Renal pelvis (tissue), 12 donors: ENCODE measurements at places on chromosomes 5 and 9.
A peak's percentile ranks its signal among the peaks of the same experiment; 100 is the strongest.

GRCh38 chr5:128513806-128514205 lies 24.2 kb downstream of the FBN2 start:
- no peak for DNase-seq

DNA sequence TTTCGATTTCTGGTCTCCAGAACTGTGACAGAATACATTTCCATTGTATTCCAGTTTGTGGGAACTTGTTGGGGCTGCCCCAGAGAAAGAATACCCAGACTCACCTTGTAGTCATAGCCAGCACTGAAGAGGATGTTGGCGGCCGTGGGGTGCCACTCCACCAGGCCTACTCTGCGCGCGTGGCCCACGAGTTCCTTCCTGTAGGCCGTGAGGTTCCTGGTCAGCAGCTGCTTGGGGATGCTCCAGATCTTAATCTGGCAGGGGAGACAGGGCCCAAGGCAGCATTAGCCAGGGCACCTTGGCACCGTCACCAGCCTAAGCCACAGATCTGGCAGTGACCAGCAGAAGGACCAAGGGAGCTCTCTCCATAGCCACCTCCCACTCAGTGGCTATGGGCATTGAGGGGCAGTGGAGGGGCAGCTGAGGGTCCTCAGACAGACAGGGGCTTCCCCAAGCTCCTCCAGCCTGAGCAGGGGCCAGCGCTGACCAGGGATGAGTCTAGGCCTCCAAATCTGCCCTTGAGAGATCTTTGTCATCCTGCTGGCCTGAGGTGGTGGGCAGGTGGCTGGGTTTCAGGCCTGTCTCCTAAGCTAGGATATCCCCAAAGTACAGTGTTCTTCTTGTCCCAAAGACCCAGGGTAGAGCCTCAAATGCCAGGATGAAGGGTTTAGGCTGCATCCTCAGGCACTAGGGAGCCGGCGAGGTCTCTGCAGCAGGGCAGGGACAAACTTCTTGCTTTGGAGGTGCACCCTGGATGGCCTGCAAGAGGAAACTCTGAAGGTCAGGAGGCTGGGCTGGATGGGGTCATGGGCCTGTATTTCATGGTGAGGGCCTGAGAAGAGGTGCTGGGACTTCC lies 15.9 kb upstream of the TRIM14 start:
- DNase-seq, result no peak

- DNase-seq, result no peak
Observed at GRCh38 chr9:97398999-97399758, 12.7 kb upstream of the TDRD7 start.

GRCh38 chr5:18807256-18808149 lies 1173.2 kb downstream of the TAF11L14 start:
- no peak for DNase-seq

- peak; percentile 19 for DNase-seq
Observed at GRCh38 chr9:114281473-114282103, 41.3 kb upstream of the ORM1 start.

- DNase-seq, result no peak
Observed at GRCh38 chr5:118522626-118523025, 465.7 kb downstream of the DTWD2 start.

- no peak for DNase-seq
Observed at GRCh38 chr5:166370928-166371690, 1920.3 kb upstream of the WWC1 start.

DNA sequence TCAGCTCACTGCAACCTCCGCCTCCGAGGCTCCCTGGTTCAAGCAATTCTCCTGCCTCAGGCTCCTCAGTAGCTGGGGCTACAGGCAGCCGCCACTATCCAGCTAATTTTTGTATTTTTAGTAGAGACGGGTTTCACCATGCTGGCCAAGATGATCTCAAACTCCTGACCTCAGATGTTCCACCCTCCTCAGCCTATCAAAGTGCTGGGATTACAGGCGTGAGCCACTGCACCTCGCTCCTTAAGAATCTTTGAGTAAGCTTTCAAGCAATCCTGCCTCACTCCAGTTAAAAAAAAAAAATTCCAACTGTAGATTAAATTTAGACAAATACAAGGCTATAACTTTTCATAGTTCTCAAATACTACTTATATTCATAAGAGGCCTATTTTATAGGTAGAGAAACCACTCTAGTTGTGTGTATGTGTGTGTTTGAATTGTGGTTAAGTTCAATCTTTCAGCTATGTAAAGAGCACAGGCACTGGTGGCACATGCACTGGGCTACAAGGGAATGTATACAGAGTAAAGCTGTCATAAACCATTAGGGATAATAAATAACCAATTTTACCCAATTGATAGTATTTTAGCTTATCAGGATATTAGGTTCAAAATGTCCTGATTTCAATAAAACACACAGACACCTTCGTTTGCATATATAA lies 50.6 kb upstream of the RAPGEF6 start:
- DNase-seq, result no peak

DNA sequence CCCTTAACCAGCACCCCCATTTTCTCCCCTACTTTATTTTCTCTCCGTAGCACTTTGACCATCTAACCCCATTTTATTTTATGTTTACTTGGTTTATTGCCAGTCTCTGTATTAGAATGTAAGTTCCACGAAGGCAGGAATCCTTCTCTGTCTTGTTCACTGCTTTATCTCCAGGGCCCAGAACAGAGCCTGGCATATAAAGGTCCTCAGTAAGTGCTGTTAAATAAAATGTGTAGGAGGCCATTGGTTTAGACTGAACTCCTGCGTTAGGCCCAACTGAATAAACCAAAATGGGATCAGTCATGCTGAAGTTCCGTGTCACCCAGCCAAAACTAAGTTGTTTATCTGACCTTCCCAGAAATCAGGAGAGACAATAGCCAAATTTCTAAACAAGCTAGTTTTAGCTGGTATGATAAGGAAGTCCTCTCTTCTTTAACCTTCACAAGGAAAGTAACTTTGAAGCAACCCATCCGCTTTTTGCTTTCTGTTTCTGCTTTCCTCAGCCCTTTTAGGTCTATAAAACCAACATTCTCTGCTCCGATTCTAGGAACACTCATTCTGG lies 29.0 kb upstream of the CCNJL start:
- no peak for DNase-seq

- no peak for DNase-seq
Observed at GRCh38 chr5:96079075-96079474, 117.4 kb upstream of the ELL2 start.

DNA sequence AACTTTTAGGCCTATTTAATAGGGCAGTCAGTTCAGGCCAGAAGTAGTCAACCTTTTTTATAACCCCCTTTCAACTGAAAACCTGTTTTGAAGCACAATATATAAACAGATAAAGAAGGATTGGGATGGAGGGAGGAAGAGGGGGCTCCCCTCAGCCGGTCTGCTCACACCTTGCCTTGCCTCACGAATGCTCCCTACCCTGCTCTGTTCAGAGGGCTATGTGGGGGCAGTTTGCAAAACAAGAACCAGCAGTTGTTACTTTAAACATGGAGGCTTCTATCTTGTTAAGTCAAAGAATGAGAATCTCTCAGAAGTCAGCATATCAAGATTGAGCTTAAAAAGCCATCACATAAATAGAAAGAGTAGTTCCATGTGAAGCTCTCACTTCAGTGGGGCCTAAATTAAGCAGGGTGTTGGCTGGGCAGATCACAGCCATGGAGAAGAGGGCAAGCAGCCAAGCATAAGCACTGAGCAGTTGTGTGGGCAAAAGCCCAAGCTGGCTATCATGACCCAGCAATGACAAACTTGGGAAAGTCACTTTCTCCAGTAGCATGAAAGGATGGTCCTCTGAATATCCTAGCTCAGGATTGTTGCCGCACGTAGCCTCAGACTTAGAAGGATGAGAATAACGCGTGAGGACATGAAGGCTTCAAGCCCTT lies 70.6 kb downstream of the ALDH1A1 start:
- DNase-seq, result no peak

DNA sequence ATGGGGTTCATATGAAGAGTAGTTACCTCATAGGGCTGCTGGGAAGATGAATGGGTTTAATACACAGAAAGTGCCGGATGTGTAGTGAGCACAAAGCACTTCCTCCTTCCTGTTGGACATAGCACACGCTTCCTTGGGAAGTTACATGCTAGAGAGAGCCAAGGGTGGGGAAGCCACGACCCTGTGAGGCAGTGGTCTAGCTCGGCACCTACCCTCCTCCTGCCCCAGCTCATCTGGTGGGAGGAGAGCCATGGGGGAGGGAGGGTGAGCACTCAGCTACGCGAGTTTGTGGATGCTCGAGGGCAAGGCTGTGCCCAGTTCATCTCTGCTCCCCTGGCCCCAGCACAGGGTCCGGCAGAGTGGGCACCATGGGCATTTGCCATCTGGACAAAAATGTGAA lies 43.6 kb upstream of the NEK6 start:
- no peak for DNase-seq

GRCh38 chr5:172305380-172305779 lies 21.8 kb upstream of the UBTD2 start:
- DNase-seq, result no peak

DNA sequence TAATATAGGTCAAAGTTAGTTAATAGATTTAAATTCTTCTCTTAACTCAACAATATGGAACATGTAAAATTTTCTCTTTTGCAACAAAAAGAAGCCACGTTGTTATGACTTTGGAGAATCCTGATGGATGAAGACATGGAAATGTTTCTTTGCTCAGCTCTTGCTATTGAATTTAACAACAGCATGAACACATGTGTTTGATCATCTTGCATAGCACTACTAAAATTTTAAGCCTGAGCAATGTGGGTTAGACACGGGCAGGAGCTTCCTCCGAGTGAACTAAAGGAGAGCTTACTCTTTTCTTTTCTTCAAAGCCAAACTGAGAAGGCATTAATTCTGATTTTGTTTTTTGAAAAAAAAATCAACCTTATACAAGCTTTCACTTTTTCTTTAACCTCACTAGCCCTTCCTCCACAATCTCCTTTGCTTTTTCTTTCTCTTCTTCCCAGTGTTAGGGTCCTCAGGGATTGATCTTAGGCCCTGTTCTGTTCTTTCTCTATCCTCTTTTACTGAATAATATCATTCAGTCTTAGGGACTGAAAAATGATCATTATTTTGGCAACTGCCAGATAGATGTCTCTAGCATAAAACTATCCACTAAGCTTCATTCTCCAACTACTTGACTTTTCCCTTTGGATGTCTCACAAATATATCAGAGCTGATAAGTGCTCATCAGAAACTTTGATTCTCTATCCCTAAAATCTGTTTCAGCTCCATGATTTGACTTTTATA lies 36.9 kb downstream of the ADAMTS19 start:
- no peak for DNase-seq

DNA sequence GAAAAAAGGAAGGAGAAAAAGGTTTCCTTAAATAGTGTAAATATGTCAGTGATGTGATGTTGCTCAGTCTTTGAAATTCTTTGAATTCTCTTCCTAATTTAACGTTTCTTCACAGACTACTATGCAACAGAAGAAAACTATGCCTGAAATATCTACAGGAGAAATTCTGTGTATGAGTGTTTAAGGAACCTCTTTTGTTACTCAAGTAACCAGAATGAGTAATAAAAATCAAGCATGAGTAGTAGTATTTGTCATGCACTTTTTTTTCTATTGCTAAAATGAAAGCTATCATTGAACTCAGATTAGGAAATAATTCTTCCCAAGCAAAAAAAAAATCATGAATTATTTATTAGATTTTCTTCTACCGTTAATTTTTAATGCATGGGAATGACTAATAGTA lies 20.3 kb upstream of the THG1L start:
- DNase-seq, result no peak

- DNase-seq, result peak; percentile 15
Observed at GRCh38 chr9:101397746-101398067, 711 bp downstream of the MRPL50 start.

DNA sequence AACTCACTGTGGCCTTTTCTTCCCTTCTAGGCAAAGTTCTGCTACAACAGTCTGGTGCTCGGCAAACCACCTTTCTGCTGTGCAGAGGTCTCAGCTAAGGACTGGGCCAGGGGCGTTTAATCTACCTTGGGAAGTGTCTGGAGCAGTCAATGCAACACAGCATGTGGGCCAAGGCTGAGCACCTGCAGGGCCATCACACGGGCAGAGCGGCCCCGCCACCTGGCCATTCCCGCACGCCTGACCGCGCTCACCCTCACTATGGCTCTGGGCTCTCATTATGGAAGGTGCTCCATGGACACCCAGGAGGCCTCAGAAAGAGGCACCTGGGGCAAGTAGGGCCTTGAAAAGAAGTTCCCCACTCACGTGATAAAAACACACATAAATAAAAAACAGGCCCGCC lies 65.7 kb upstream of the TBC1D9B start:
- no peak for DNase-seq

DNA sequence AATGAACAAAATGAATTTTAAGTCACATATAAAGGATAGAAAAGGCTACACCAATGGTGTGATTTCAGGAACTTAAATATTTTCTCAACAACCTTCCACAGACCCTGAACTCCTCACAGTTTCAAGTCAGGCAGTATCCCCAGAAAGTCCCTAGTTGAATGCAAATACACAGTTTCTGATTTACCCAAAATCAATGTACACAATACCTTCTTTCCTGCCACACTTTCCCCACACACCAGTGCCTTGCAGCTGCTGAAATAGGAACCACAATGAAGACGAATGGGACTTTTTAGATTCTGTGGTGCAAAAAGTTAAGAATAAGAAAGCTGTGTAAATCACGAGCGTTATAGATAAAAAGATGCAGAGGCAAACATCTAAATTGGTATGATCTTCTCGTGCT lies 552.4 kb upstream of the MEF2C start:
- DNase-seq, result no peak

- DNase-seq, result no peak
Observed at GRCh38 chr5:150352244-150353031, 5.1 kb upstream of the TCOF1 start.

DNA sequence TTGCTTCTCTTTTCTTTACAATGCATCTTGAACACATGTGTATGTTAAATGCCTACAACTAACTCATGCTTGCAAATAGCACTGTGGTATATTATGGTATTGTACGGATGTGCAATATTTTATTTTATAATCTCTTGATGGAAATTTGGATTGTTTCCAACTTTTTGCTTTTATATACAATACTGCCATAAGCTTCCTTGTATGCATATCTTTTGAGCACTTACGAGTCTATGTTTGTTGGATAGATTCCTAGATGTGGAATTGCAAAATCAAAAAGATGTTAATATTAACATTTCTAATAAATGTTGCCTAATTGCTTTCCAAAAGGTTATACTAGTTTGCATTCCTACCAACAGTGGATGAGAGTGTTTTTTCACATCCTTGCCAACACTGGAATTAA lies 3.4 kb upstream of the GALNT12 start:
- no peak for DNase-seq

DNA sequence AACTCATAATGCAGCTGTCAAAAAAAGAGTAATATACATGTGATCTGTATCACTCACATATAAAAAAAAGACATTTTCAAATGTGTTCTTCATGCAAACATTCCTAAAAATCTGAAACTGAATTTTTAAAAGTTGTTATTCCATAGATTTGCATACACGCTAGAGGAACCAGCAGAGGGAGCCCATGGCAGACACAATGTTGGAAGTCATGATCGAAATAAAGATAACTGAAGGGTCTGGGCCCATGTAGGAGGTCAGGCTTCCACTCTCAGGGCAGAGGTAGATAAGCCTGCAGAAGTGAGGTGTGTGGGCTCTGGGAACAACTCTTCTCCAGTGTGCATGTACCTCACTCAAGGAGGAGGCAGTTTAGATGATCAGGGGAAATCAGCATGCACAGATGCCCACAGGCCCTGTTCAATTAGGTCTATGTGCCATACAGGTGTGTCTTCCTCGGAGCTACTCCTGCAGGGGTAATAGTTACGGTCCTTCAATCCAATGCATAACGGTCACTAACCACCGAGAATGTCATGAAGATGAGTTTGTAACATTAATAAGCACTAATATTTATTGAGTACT lies 208.6 kb downstream of the EPB41L4A start:
- no peak for DNase-seq

GRCh38 chr5:41410737-41411136 lies 99.7 kb downstream of the PLCXD3 start:
- DNase-seq, result no peak
